NCI-H146 (cell line): ENCODE measurements at places on chromosomes 4 and X.
A peak's percentile ranks its signal among the peaks of the same experiment; 100 is the strongest.

- no peak for DNase-seq
Observed at GRCh38 chr4:112181358-112182000, 36.2 kb downstream of the FAM241A start.

GRCh38 chr4:2949782-2950125, 13.5 kb downstream of the NOP14 start:
- no peak for DNase-seq

GRCh38 chr4:52957835-52958631, 95.9 kb downstream of the RASL11B start:
- peak; percentile 63 for DNase-seq

DNA sequence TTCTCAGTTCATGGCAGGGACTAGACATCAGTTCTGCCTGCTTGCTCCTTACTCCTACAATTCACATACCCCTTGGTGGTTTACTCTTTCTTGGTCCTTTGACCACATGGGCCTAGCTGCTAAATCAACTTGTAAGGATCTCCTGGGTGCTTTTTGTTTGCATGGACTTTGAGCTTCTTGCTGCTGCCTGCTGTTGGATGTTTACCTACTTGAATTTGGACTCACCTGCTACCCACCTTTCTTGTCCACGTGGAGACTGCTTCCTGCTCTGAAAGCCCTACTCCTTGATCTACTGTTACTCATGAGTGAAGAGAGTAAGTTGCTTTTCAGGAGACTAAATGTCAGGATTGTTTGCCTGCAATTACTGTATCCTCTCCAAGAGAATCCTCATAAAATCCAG, 15.2 kb upstream of the ARHGAP24 start:
- DNase-seq, result no peak

GRCh38 chrX:20263474-20263873, 3.2 kb downstream of the RPS6KA3 start:
- no peak for DNase-seq

DNA sequence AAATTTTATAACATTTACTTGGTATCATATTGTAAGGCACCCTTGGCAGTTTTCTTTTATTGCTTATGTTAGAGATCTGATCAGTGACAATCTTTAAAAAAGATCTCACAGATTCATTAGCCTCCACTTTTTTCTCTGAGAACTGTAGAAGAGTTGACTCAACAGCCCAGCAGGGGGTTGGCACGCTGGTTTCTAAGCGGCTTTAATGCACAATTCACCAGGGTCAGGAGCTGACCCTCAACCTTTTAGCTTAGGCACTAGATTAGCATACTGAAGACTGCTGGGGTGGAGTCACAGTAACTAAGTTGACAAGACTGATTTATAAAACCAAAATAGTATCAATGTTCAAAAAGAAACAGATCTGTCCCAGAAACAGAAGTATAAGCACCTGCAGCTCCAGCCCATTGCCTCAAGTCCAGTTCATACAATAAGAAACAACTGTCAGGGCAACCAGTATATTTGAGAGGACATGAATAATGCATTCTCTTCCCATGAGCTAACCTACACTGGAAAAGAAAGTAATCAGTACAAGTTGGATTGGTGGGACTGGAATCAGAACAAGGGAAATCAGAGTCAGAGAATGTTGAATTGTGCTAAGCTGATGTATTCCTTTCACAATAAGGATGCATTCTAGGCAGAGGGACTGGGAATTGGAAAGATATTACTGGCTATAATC, 77.6 kb downstream of the PDE5A start:
- DNase-seq, result no peak

DNA sequence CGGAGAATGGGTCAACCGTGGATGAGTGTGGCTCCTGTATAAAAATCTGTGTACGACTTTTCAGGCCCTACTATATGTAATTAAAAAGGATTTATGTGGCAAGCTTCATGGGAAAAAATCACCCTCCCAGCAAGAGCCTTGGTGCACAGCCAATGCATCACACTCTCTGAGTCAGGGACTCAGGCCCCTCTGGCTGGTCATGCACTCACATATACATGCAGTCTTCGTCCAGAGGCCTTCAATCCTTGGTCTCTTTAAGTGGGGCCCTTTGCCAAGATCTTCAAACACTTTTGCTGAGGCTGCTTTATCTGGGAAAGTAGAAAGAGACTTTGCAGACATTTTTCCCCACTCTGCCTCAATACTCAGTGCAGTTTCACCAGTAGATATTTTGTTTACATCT, 311.4 kb upstream of the FSTL5 start:
- DNase-seq, result no peak

DNA sequence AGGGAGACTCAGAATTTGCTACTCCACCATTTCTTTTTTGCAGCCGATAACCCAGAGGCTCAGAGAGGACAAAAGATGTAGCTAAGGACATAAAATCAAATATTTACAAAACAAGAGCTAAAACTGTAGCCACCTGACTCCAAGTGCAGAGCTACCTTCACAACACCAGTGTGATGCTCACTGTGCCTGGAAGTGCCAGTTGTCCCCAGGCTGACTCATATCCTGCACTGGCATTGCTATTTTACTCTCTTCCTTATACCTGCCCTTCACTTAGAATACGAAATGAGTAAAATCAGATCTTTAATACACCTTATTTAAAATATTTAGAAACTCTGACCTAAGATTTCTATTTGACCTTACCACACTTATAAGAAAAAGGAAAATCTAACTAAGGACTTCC, 39.5 kb downstream of the SLC7A11 start:
- no peak for DNase-seq

GRCh38 chr4:57037982-57038604, 59.4 kb downstream of the POLR2B start:
- peak; percentile 69 for DNase-seq

GRCh38 chr4:181685911-181686310, 557.3 kb upstream of the TENM3 start:
- no peak for DNase-seq

DNA sequence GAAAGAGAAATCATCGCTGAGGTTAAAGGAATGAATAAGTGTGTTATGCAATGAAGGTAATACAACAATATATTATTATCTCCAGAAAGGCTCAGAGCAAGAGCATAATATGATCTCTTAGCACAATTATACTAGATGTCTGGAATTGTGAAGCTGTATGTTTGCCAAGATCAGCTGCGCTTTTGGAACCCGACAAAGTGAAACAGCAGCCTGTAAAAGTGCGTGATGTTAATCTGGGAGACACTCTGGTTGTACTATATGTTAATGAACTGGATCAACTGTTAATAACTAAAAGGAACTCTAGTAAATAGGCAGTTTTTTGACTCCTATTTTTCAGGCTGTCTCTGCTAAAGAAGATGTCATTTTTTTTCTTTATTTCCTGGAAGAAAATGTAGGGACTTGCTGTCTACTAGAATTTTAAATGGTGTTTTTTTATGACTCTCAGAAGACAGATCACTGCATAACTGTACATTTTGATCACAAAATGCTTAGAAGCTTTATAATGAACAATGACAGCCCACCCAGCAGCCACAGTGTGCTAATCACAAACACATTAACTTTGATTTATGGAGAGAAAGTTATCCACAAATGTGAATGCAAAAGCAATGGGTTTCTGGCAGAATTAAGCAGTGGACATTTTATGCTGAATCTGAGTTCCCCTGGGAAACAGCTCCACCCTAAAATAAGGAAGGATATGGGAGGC, 50.2 kb downstream of the UGT2B28 start:
- no peak for DNase-seq

- DNase-seq, result no peak
Observed at GRCh38 chr4:185809533-185810071, 2.4 kb downstream of the SORBS2 start.

- DNase-seq, result no peak
Observed at GRCh38 chr4:40552536-40552935, 77.1 kb downstream of the RBM47 start.

DNA sequence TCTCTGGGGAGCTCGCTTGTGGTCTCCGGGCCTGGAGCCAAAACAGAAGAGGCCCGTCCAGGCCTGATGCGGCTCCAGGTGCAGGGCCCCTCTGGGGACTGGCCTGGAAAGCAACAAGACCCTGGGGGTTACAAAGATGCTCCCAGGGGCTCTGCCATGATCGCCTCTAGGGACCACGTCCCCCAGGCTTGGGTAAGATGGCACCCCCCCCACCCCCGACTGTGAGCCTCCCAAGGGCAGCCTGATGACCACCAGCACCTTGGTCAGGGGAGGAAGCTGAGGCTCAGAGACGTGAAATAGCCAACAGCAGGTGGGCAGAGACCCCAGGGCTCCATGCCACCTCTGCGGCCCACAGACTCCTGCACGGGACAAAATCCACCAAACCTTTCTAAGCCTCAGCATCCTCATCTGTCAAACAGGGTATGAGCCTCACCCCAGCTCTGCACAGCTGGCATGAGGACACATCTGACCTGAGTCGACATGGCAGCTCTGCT, 25.4 kb downstream of the C4orf50 start:
- no peak for DNase-seq

GRCh38 chr4:95038791-95039190, 281.0 kb downstream of the BMPR1B start:
- no peak for DNase-seq

DNA sequence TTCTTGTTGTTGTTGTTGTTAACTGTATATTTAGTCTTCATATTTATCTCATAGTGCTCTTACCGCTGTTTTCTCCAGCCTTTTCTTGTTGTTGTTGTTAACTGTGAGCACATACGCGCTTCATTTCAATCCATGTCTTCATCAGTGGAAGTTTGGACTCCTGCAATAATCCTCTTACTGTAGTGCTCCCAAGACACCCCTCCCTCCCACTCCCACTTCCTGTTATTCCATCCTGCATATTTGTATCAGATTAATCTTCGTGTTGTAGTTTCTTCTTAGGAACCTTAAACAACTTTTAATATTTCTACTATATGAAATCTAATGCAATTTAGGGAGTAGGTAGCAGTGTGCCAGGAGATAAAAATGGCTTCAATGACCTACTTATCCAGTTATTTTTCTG, 674.8 kb downstream of the RAPGEF2 start:
- DNase-seq, result no peak

GRCh38 chrX:12895866-12896265, 10.6 kb upstream of the TLR8 start:
- DNase-seq, result no peak

- DNase-seq, result no peak
Observed at GRCh38 chr4:149441338-149441737, 374.3 kb downstream of the IQCM start.

- no peak for DNase-seq
Observed at GRCh38 chr4:186150926-186151325, 40.4 kb upstream of the CYP4V2 start.

DNA sequence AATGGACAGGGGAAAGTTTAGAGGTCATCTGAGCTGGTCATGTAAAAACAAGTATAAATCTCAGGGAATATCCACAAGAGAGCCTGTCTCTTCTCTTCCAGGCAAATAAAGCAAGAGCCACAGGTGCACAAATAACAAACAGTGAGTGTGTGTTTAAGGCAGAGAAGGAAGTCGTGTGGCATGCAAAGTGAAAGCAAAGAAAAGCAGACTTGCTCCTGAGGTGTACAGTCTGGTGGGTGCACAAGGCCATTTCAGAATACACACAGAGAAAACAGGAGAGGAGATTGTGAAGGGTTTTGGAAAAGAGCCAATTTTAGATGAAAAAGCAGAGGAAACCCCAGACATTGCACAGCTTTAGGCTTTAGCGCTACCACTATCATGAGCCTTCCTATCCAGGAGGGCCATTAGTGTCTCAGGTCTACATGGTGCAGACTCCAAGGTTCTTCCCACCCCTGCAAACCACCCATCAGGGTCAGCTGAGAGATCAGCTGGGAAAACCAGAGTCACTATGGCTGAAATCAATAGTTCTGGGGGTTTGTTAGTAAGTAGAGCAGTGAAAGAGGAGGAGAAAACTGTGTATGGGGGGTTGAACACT, 355.8 kb downstream of the KLHL4 start:
- DNase-seq, result no peak

DNA sequence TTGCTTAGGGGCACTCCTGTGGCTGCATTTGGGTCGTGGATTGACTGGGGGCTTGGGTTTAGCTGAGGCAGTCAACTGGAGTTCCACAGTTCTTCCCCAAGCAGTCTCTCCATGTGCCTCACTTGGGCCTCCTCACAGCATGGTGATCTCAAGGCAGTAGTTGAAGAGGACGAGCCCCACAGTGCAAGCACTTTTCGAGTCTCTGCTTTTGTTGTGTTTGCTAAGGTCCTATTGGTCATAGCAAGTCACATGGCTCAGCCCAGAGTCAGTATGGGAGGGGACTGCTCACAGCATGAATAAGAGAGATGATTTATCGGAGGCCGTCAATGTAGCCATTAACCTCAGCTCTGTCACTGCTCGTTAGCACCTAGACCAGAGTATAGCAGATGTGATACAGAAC, 29.7 kb downstream of the BMX start:
- no peak for DNase-seq

GRCh38 chr4:104966349-104967033, 180.2 kb upstream of the TET2 start:
- DNase-seq, result no peak

- DNase-seq, result no peak
Observed at GRCh38 chrX:2785538-2785937, 33.7 kb downstream of the XG start.

DNA sequence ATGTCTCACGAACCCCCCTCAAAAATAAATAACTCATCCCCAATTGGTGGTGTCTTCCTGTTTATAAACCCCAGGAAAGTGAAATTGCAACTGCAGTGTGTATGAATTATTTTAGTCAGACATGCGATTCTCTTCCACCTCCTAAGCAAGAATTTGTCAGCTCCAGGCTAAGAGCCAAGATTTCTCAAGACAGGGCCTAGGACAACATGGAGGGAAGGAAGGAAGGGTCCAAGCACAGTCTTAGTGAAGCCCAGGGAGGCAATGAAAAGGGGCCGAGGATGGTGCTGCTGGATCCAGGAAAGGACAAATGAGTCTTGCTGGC, 20.0 kb downstream of the SH3KBP1 start:
- DNase-seq, result no peak

DNA sequence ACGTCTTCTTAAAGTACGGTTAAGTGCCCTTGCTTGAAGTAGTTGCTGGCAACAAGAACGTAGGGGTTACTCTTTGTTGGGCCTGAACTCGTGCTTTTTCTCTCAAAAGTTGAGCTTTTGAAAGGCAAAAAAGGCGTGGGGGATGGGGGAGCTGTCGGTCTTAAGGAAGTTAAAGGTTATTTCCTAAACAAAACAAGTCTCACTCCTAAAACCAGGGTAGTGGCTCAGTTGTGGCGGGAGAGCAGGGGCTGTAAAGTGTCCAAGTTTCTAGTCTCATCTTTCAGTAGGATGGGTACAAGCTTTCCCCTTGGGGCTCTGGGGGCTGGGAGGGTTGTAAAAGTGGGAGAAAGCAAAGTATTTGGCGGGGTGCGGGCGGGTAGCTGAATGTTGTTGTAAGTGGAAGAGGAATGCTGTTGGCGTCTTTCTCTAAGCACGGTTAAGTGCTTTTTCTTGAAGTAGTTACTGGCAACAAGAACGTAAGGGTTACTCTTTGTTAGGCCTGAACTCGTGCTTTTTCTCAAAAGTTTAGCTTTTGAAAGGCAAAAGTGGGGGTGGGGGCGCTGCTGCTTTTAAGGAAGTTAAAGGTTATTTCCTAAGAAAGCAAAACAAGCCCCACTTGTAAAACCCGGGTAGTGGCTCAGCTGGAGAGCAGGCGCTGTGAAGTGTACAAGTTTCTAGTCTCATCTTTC, 904 bp upstream of the WDR1 start:
- no peak for DNase-seq
